Activated T-helper 2 cell treated with anti-CD3 and anti-CD28 coated beads, Interferon-gamma antibody, Interleukin-2, Interleukin-4, amounts not matched to agents 10 μg/mL and 5 μg/mL and 100 μg/mL, durations not matched to agents 14 hours and 24 hours and 36 hours (primary cell): ENCODE measurements at places on chromosomes 2 and 18. TPM values are rescaled to one million over a fixed set of nuclear protein-coding genes. Genes with fewer than 3 reads are reported as not detected.

The LYG1 gene
- 2.0 and 2.2 TPM in 2 replicates for total RNA-seq

GRCh38 chr18:36934884-36935283 lies 106.0 kb downstream of the KIAA1328 start:
- DNase-seq = no peak
- H3K27ac ChIP-seq = no peak overlapping the region
- no peaks in the 10 kb centered on the region for H3K27me3 ChIP-seq
- no peaks in the 10 kb centered on the region for H3K4me1 ChIP-seq

DNA sequence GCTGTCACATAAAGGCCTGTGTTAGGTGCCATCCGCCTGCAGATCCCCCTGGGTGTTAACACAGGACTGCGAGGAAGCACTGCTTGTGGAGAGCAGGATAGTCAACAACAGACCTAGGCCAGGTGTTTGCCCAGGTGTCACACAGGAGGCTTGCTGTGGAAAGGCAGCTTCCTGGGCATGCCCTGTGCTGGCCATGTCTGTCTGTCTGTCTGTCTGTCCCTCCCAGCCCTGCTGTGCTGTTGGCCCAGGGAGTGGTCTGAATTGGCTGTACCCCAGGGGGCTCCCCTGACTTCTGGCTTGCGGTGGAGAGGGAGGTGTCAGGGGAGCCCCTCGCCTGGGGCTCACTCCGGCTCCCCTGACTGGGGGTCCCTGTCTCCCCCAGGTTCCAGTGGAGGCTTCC lies 53.2 kb downstream of the SH3BP4 start:
- H3K4me1 ChIP-seq = no peaks in the 10 kb centered on the region
- no peak overlapping the region for H3K4me3 ChIP-seq
- no peaks in the 10 kb centered on the region for H3K36me3 ChIP-seq
- no peaks in the 10 kb centered on the region for H3K27me3 ChIP-seq
- DNase-seq = no peak
- no peak overlapping the region for H3K27ac ChIP-seq

GRCh38 chr2:202510911-202511310 lies 123.9 kb upstream of the FAM117B start:
- no peak for DNase-seq
- H3K4me1 ChIP-seq = peaks cover 3% of the 10 kb centered on the region
- H3K36me3 ChIP-seq = peaks cover 4% of the 10 kb centered on the region
- no peaks in the 10 kb centered on the region for H3K27me3 ChIP-seq

- H3K4me1 ChIP-seq = peaks cover 5% of the 10 kb centered on the region
- DNase-seq = no peak
- H3K4me3 ChIP-seq = no peak overlapping the region
- peaks cover 19% of the 10 kb centered on the region for H3K27me3 ChIP-seq
- no peaks in the 10 kb centered on the region for H3K36me3 ChIP-seq
- H3K27ac ChIP-seq = no peak overlapping the region
Observed at GRCh38 chr2:170301626-170302025, 123.7 kb downstream of the MYO3B start.

GRCh38 chr2:118246726-118247125 lies 158.5 kb downstream of the INSIG2 start:
- H3K27ac ChIP-seq = no peak overlapping the region
- H3K4me1 ChIP-seq = peaks cover 7% of the 10 kb centered on the region
- no peaks in the 10 kb centered on the region for H3K36me3 ChIP-seq
- no peak overlapping the region for H3K4me3 ChIP-seq
- no peak for DNase-seq
- peaks cover 9% of the 10 kb centered on the region for H3K27me3 ChIP-seq

DNA sequence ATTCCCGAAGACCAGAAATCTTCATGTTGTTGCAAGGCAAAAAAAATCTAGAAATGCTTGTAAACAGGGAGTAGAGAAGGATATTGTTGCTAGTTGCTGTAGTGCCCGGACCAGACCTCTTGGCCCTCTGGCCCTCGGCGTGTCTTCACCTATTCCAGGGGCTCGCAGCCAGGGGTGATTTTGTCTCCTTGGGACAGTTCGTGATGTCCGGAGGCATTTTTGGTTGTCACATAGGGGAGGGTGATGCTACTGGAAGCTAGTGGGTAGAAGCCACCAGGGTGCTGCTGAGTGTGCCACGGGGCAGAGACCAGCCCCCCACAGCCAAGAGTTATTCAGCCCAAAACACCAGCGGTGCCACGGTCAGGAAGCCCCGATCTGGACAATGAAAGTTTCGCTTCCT lies 230.7 kb downstream of the GBX2 start:
- DNase-seq = no peak
- H3K27ac ChIP-seq = no peak overlapping the region
- no peak overlapping the region for H3K4me3 ChIP-seq
- H3K4me1 ChIP-seq = no peaks in the 10 kb centered on the region
- no peaks in the 10 kb centered on the region for H3K27me3 ChIP-seq

GRCh38 chr2:24731923-24732322 lies 61.3 kb downstream of the PTRHD1 start:
- no peak for DNase-seq
- H3K4me1 ChIP-seq = peaks cover 2% of the 10 kb centered on the region
- H3K36me3 ChIP-seq = peaks cover 10% of the 10 kb centered on the region
- H3K4me3 ChIP-seq = no peak overlapping the region
- no peaks in the 10 kb centered on the region for H3K27me3 ChIP-seq
- no peak overlapping the region for H3K27ac ChIP-seq

The ASPRV1 gene
- 1.0 and 1.1 TPM in 2 replicates for total RNA-seq

DNA sequence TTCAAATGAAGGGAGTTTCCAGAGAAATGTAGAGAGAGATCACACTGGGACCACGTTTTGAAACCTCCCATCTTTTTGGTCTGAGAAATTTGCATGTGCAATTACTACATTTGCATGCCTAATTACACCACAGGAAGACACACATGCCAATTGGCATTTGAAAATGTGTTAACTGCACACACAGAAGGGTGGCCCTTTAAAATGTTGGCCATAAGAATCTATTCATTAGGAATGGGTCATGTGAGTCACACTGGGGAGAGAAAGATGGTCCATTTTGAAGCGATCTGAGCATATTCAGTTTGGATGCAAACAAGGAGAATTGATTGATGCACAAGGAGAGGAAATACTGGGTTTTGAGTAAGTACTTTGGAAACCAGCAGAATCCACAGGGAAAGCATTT lies 1407.1 kb upstream of the ACVR2A start:
- H3K4me3 ChIP-seq = no peak overlapping the region
- H3K36me3 ChIP-seq = no peaks in the 10 kb centered on the region
- no peaks in the 10 kb centered on the region for H3K4me1 ChIP-seq
- no peaks in the 10 kb centered on the region for H3K27me3 ChIP-seq
- DNase-seq = no peak
- no peak overlapping the region for H3K27ac ChIP-seq

- H3K27ac ChIP-seq = peak overlapping the region; percentile 29
- H3K27me3 ChIP-seq = no peaks in the 10 kb centered on the region
- peaks cover 40% of the 10 kb centered on the region for H3K36me3 ChIP-seq
- peak overlapping the region; percentile 7 for H3K4me3 ChIP-seq
- no peak for DNase-seq
- H3K4me1 ChIP-seq = peaks cover 24% of the 10 kb centered on the region
Observed at GRCh38 chr2:216474925-216475670, 23.5 kb upstream of the RPL37A start.

- DNase-seq = no peak
- H3K27me3 ChIP-seq = no peaks in the 10 kb centered on the region
- peaks cover 12% of the 10 kb centered on the region for H3K36me3 ChIP-seq
- H3K4me1 ChIP-seq = peaks cover 26% of the 10 kb centered on the region
- H3K27ac ChIP-seq = no peak overlapping the region
Observed at GRCh38 chr2:224400174-224400810, 1.6 kb downstream of the FAM124B start.

- H3K36me3 ChIP-seq = no peaks in the 10 kb centered on the region
- no peaks in the 10 kb centered on the region for H3K4me1 ChIP-seq
Observed at GRCh38 chr2:209451209-209451834, 27.5 kb downstream of the MAP2 start.

DNA sequence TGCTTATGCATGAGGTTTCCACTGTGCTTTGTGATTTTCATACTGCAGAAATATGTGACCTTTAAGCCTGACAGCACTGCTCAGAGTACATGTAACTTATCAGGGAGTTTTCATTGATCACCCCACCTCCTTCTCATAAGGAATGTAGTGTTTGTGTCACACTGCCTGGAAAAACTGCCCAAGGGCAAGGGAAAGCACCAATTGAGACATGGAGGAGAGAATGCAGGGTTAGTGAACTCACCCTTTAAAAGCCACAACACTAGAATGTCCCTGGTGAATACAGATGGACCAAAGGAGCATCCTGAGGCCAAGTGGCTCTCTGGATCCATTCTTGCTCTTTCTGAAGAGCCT lies 147.2 kb upstream of the SPATS2L start:
- DNase-seq = no peak
- H3K4me1 ChIP-seq = no peaks in the 10 kb centered on the region
- H3K27ac ChIP-seq = no peak overlapping the region

DNA sequence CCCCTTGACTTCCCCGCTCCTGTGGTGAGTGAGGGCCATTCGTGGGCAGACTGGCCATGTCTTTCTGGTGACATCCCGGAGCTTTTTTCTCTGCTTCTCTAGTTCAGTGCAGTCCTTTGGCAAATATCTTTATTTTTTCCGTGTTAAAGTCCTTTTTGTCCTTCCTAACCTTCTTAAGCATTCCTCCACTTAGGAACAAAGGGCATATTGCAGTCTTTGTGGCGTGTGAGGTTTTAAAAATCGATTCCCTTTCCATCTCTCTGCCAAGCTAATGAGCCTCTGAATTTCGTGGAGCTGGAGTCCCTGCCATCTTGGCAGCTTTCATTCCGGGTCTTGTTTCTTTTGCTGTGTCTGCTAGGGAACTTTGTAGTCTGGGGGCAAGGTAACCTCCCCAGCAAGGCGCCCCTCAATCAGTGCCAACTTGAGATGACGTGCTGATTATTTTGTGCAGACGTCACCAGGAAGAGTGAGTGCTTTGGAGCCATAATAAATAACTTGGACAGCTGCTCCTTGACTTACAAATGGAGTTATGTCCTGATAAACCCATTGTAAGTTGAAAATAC lies 5.1 kb downstream of the CNNM3 start:
- peak overlapping the region; percentile 19 for H3K27ac ChIP-seq
- peaks cover 55% of the 10 kb centered on the region for H3K36me3 ChIP-seq
- no peak for DNase-seq
- H3K4me1 ChIP-seq = peaks cover 38% of the 10 kb centered on the region
- H3K4me3 ChIP-seq = no peak overlapping the region

The PIAS2 gene
- 24.2 and 27.1 TPM in 2 replicates for total RNA-seq

DNA sequence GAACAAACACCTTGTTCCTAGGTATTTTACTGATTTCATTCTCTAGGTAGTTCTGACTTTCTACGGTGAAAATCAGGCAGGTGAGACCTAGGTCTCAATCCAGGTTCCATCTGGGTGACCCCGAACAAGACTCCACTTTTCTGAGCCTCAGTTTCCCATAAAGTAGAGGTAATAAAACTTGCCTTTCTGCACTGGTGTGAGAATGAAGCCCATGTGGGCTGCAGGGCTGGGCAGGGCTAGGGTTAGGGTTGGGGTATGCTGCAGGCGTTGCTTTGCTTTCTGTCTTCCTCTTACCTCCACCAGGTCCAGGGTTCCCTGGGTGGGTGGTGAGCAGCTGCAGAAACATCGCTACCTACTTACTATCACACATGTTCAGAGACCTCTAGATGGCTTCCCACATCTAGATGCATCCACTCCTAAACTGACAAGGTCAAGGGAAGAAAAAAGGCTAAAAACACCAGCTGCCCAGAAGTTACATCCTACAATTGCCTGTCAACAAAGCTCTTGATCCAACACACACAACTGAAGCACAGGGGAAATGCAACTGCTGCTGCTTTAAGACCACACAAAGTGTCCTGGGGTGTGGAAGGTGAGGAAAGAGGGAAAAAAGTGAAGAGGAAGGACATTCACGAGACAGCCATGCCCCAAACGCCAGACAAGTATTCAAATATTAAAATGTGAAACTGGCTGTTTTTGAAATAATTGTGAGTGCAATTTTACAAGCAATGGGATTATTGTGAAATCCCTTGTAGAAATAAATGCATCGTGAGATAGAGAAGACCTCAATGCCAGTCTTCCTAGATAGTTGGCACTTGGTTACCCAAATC lies 23.5 kb downstream of the MBP start:
- H3K4me1 ChIP-seq = peaks cover 79% of the 10 kb centered on the region
- no peak overlapping the region for H3K4me3 ChIP-seq
- no peaks in the 10 kb centered on the region for H3K27me3 ChIP-seq
- no peak for DNase-seq
- H3K27ac ChIP-seq = peak overlapping the region; percentile 5

GRCh38 chr2:156663757-156664409 lies 227.7 kb downstream of the GPD2 start:
- H3K27me3 ChIP-seq = peaks cover 3% of the 10 kb centered on the region
- no peak overlapping the region for H3K27ac ChIP-seq
- H3K4me1 ChIP-seq = peaks cover 8% of the 10 kb centered on the region
- no peaks in the 10 kb centered on the region for H3K36me3 ChIP-seq
- DNase-seq = no peak

The MOGAT1 gene
- total RNA-seq = 0.18 TPM in 1 of 2 replicates, not detected in the other

The BMP10 gene
- not detected in 2 replicates for total RNA-seq
